Left forelimb (tissue), 1 donor: ENCODE measurements at places on chromosomes 1 and 21.
A peak's percentile ranks its signal among the peaks of the same experiment; 100 is the strongest.

- no peak for DNase-seq
These were observed 34.4 kb downstream of the SLC9C2 start for GRCh38 chr1:173568483-173568882.

DNA sequence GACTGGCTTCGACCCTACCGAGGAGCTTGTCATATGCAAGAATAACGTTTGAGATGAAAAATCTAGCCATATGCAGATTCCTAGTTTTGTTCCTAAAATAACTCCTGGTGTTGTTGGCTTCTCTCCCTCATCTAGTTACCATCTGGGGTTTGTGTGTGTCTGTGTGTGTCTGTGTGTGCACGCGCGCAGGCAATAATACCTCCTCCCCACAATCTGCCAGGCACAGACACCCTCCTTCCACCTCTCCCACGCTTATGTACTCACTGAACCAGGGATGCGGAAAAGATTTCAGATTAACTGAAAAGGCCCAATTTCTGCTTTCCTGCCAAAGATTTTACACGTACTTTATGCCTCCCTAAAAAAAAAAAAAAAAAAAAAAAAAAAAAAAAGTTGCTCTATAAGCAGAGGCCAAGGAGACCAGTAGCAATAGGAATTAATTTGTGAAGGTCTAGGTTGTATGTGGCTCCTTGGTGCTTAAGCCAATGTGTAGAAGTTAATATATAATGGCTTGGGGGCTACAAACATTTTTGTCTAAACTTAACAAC, 452.7 kb downstream of the NUF2 start:
- DNase-seq, result no peak

- no peak for DNase-seq
These were observed 32.6 kb downstream of the PIGM start for GRCh38 chr1:159999204-159999603.

- DNase-seq, result no peak
These were observed 14.7 kb upstream of the GSTM4 start for GRCh38 chr1:109641078-109641740.

DNA sequence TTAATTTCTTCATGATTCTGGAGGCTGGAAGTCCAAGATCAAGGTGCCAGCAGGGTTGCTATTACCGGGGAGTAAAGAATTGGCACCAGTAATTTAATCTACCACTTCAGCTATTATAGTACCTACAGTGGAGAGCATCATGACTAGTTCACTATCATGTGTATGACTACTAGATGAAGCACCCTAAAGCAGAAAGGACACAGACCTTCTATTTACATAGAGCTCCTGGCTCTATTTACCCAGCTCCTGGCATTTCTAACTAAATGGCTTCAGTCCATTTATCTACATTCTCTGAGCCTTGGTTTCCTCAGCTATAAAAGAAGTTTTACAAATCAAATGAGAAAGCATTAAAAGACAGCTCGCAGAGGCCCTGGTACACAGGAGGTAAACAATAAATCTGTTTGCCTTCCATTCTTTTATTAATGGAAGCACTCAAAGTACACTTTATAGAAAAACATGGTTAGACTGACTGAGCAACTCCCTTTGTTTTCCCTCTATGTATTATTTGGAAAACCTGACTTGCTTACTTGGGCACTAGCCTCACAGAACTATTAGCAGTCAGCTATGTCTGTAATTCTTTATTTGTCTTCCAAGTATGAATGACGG, 203.0 kb downstream of the SLC35F3 start:
- DNase-seq, result no peak

GRCh38 chr1:246658567-246658966, 65.6 kb upstream of the SCCPDH start:
- DNase-seq, result no peak

GRCh38 chr1:56578963-56579875, at the start of gene PLPP3:
Gene PLPP3, minus strand, starts transcription at chr1:56579563. Its CDS starts 547 bp downstream, at chr1:56579016.
- peak; percentile 91 for DNase-seq

DNA sequence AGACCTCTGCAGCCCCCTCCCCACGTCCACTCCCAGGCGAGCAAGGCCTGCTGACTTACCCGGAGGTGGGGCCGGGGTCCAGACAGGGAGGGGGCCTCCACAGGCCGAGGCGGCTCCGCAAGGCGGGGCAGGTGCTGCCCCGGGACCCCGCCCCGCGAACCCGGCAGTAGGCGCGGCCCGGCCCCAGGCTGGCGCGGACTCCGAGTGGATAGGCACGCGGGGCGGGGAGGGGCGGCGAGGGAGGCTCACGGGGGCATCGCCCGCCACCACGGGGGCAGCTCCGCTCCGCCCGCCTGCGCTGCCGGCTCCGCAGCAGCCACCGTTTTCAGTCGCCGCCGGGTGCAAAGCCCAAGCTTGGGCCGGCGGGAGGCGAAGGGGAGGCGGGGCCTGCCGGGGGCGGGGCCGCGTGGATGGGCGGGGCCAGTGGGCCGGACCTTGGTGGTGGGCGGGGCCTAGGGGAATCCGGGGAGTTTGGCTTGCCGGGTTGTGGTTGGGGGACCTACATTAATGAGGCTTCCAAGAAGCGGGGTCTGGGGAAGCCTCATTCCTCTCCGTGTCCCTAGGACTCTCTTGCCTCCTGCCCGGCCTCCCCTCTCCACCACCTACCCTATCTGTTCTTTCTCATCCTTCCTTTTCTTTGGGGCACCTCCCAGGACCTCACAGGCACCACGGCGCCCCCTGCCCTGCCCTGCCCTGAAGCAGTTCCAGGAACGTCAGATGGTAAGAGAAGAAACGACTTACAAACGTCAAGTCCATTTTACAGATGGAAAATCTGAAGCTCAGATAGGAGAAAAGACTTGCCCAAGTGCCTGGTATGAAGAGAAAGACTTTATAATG, at the start of gene RIMS3:
RIMS3 (minus strand) TSS at position 348 of the 837 bp plus-strand sequence. CDS start 23,757 bp downstream, outside the sequence.
- DNase-seq, result peak; percentile 80

DNA sequence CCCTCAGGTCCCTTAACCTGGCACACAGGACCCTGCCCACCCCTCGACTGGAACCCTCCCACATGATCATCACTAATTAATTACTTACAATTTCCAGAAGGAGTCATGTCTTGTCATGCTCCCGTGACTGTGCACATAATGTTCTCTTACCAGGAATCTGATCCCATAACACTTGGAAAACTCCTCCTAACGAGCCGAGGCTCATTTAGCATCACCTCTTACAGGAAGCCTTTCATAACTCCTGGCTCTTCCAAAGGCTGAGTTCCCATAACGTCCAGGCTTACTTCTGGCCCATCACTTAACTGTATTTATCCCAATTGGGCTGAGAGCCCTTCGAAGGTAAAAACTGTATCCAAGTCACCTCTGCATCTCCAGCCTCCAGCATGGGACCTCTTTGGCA, 147.9 kb upstream of the JUN start:
- DNase-seq, result no peak

DNA sequence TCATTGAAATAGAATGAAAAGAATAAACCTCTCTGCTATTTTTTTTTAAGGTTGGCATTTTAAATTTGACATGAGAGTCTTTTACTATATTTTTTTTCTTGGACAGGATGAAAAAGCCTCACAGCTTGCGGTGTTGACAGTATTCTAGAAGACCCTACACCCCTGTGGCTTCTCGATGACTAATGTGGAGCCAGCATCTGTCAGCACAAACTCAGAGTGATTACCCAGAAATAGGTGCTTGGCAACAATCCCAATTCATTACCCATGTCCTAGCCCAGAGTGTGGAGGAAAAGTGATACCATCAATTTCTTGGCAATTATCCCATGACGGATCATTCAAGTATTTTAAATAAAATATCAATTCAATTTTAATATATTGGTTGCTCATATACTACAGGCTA, 186.8 kb upstream of the MAP1LC3C start:
- DNase-seq, result no peak

GRCh38 chr1:46545784-46546183, 5.7 kb downstream of the KNCN start:
- no peak for DNase-seq

GRCh38 chr21:42112238-42112637, 41.1 kb downstream of the UMODL1 start:
- DNase-seq, result no peak

DNA sequence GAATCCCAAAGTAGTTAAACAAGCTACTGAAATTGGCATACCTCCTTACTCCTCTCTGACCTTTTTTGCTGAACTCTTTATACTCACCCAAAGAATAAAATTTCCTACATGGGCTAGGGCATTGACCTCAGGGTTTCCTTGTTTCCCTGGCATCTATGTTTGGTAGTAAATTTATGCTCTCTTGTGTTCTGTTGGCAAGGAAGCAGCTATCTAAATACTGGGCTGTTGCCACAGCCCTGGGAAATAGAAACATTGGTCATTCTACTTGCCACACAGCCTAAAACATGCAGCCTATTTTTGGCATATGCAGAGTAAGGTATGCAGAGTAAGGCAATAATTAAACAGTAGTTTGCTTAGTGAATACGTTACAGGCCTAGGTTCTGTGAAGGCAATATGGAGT, 351.4 kb downstream of the HLX start:
- no peak for DNase-seq

DNA sequence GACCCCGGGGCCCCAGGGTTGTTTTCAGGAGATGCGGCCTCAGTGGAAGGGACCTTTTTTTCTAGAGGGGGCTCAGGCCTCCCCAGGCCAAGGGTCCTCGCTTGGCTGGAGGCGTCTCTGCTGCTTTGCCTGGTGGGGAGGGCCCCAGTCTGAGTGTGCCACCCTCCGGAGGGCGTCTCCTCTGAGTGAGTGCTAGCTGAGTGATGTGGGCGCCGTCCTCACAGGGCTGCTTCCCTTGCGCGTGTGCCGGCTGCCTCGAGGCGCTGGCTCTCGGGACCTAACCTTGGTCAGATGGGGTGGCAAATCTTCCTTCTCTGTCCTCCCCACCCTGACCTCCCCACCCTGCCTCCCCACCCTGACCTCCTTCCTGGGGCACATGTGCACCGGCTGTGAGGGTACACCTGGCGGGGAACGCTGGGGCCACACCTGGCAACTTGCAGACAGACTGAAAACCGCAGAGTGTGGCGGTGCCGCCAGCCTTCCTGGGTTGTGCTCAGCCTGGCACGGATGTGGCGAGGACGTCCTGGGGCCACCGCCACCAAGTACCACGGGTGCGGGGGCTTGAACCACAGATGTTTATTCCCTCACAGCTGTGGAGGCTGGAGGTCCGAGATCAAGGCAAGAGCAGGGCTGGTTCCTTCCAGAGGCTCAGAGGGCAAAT, 93.0 kb upstream of the TTC34 start:
- DNase-seq, result no peak

DNA sequence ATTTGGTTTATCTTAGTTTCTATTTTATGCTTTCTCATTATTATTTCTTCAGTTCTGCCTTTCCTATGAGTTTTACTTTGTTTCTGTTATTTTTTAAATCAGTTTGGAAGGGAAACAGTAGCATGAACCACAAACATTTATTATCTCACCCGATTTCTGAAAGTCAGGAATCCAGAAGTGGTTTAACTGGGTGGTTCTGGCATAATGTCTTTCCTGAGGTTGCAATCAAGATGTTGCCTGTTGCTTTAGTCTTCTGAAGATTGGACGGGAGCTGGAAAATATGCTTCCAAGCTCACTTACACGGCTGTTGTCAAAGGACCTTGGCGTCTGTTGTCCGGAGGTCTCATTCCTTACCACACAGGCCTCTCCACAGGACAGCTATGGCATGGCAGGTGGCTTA, 50.4 kb downstream of the SNRPE start:
- no peak for DNase-seq

GRCh38 chr1:186750257-186750656, 70.0 kb upstream of the PTGS2 start:
- DNase-seq, result no peak
